ENCODE measurements at places on chromosomes 12 and 14.

DNA sequence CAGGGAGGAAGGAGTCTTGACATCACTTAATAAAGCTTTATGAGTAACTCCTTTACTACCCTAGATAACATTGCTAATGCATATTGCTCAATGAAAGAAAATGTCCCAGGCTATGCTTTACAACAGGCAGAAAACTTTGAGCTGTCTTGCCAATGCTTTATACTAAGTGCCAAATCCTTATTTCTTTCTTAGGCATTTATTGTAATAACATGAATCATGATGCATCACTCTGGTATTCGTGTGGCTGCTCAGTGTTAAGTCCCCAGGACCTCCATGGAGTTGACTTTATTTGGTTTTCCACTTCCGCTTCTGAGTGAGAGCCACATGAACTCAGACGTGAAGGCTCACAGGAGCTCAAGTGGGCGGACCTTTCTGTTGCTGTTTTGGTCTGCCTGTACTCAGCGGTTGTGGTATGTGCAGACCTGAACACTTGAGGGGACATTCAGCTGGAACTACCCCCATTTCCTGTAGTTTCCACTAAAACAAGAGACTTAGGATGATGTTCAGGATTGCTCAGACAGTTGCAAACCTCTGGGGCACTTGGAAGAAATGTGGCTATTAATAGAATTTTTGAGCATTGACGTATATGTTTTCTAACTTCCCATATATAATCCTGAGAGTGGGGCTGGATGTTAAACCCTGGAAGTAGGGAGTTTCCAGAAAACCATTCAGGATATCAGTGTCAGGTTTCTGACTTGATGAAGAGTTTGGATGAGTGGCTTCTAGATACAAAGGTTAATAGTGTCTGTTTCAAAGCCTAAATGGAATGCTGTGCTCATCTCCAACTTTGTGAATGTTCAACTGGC is 258.6 kb downstream of the MSRB3 start:
- no peak for DNase-seq

- no peak for DNase-seq
Measured at GRCh38 chr12:114360485-114360884, 45.5 kb downstream of the TBX5 start.

GRCh38 chr12:70576341-70577282 is 60.6 kb downstream of the PTPRB start:
- DNase-seq: no peak

DNA sequence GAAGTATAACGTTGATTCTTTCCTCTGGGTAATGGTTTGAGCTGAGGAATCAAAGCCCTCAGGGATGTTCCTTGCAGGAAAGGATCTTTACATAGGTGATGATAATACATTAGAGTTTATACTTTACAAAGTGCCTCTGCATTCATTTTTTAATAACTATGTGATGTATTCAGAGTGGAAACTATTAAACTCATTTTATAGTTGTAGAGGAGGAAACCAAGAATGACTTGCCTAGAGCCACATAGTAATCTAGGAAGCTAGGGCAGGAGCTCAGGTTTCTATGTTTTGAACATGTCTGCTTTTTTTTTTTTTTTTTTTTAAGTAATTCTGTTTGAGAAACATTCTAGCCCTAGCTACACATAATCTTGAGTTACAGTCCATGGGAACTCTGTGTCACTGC is 117.3 kb downstream of the TXNDC16 start:
- DNase-seq: no peak

GRCh38 chr12:26721800-26722199 is 111.2 kb downstream of the ITPR2 start:
- DNase-seq: no peak

DNA sequence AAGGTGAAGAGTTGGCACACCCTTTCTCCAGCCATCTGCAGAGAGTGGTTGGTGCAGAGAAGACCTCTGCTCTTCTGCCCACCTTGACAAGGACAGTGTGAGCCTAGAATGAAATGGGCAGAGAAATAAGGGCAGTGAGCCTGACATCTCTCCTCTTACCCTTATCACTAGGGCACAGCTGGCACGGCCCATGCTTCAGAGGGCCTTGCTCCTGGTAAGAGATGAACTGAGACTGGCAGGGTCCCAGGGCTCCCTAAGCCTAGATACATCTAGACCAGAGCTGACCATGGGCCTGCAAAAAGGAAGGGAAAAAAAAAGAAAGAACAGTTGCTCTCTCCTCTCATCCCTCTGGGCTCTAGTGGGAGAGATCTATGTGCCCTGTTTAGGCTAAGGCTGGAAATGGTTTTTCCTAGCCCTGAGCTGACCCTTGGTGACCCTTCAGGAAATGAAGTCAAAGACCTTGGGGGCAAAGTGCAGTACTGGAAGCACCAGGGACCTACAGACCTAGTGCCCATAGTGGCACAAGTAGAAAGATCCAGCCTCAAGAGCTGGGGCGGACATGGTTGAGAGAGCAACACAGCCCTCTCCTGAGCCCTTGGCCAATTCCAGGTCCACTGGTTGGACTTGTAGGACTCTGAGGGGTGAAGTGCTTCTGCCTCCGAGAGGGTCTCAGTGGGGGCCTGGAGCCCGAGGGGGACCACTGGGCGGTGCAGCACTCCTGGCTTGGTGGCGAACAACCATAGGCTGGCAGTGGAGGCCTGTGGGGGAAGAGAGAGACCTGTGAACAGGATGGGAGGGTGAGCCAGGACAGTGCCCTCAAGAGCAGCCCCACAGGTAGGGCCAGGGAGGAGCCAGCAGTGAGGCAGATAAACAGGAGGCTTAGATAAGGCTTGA is 22.0 kb downstream of the PRPF40B start:
- DNase-seq: no peak

DNA sequence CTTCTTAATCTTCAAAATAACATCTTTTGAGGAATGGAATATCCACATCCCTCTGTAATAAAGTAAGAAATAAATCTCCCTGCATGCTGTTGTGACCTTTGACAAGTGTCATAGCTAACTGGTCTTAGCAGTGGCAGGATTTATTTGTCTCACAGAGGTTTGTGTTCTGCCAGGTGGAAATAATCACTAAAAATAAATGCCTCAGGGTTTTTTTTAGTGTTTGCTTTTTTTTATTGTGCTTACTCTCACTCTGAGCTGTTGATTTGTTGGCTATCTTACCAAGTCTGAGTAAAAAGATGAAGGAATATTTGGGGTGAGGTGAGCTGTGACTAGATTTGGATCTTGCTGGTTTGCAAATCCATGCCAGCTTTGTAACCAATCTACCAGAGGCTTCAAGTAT is 285.4 kb downstream of the ALG10B start:
- no peak for DNase-seq

DNA sequence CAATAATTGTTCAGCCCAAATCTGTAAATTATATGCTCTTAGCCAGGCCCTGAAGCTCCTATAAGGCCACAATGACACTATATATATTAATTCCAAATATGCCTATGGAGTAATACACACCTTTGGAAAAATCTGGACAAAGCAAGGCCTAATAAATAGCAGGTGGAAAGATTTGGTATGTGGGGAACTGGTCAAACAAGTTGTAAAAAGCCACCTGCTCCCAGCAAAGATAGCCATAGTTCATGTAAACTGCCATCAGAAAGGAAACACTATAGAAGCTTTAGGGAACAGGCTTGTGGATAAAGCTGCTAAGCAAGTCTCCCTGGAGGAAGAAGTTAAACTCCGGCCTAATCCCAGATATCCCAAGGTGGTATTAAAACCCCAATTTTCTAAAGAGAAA is 29.7 kb downstream of the PRMT8 start:
- DNase-seq: no peak

GRCh38 chr14:99854831-99855230 is 61.6 kb downstream of the EML1 start:
- no peak for DNase-seq

- DNase-seq: no peak
Measured at GRCh38 chr14:45679853-45680252, 426.9 kb upstream of the MIS18BP1 start.

GRCh38 chr14:91780452-91780851 is 48.6 kb upstream of the CATSPERB start:
- DNase-seq: no peak

DNA sequence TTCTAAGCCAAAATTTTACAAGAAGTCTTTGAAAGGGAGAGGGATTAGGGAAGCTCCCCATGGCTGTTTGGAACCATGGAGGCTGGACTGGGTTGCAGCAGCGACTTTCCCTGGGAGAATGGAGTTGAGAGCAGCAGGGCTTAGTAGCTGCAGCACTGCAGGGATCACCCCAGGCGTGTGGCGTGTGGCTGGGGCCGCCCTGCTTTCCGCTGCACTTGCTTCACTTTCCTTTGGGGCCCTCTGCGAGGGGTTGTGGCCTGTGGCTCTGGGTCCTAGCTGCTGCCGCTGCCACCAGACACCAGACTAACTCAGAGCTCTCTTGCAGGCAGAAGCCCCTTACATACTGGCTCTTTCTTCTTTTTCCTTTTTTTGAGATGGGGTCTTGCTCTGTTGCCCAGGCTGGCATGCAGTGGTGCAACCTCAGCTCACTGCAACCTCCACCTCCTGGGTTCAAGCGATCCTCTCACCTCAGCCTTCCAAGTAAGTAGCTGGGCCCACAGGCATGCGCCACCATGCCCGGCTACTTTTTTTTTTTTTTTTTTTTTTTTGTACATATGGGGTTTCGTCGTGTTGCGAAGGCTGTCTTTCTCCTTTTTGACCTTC is 25.4 kb downstream of the CCDC62 start:
- DNase-seq: no peak

- DNase-seq: no peak
Measured at GRCh38 chr12:117842220-117842619, 126.6 kb downstream of the KSR2 start.

DNA sequence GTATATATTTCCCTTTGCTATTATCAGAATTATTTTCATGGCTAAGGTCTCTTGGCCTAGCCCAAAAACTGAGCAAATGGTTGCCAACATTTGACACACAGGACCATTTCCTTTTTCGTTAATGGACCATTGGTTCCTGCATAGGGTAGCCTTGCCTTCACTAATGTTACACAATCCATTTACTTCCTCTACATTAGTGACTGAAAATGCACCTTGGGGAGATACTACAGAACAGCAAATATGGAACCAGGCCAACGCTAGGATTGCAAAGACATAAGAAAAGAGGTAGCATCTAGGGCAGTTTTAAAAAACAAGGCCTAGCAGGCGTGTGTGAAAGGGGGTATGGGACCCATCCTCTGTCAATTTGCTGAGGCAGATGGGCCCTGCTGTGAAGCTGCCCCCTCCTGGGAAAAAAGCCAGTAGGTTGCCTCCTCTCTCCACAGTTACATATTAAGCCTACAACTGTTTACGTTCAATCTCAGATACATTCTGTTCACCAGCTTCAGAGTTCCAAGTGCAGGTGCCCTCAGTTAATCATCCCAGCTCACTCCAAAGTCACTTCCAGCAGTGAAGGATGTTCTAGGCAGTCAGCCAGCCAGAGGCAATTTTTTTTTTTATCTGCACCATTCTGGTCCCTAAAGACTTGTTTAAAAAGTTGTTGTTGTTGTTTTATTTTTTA is 15.0 kb downstream of the AQP6 start:
- DNase-seq: no peak

DNA sequence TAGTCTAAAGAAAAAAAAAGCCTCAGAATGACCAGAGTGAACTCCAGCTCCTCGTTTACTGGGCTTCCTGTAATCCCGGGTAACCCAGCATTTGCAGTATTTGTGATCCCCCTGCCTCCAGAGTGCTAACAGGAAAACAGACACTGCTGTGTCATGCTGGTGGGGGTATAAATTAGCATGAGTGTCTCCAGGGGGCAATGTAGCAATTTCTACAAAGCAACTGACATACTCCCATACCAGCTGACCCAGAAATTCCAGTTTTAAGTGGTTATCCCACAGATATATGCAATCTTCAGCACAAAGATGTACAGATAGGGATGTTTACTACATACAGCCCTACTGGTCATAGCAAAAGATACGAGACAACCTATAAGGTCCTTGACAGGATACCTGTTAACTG is 18.8 kb downstream of the TTC7B start:
- DNase-seq: no peak

DNA sequence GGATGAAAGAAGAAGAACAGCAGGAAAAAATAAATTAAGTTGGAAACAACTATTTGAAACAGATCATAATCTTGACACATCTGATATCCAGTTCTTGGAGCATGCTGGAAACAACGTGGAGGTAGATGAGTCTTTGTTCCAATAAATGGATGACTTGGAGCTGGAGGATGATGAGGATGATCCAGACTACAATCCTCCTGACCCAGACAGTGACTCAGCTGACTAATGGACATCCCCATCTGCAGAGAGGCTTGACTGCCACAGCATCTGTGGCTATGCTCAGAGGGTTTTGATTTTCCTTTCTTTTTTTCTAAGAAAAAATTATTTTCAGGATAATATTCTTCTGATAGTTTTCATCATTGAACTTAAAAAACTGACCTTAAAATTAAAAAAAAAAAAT is 6.2 kb upstream of the ZDHHC17 start:
- no peak for DNase-seq

DNA sequence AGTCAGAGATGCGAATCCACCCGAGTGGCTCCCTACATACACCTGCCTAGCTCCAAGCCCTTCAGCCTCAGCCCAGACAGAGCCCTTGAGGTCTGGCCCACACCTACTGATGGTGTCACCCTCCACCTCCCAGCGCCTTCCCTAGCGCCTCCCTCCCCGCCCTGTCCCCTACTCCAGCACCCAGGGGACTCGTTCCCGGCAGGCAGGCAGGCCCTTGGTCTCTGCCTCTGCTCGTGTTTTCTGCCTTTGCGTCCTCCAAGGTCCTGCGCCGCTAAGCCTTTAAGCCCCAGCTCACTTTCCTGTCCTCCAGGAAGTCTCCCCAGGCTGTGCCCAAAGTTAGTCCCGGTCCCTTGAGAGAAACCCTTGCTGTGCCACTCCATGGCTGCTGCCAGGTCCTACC is 12.7 kb downstream of the INF2 start:
- no peak for DNase-seq

GRCh38 chr12:50505675-50506530 is 1.1 kb downstream of the DIP2B start:
- DNase-seq: no peak

- DNase-seq: peak; percentile 78
Measured at GRCh38 chr14:64726585-64726890, 22.3 kb downstream of the PLEKHG3 start.

- DNase-seq: no peak
Measured at GRCh38 chr14:60720962-60721325, 3.2 kb downstream of the SIX4 start.

GRCh38 chr14:98233656-98234055 is 1038.3 kb downstream of the BCL11B start:
- no peak for DNase-seq

Measured in activated naive CD4-positive, alpha-beta T cell treated with Interleukin-2 at 50 U/mL for 16 hours (primary cell).